Cardiac ventricle fibroblast (primary cell): ENCODE measurements at places on chromosomes 6 and 20. TPM values are rescaled to one million over a fixed set of nuclear protein-coding genes. Genes with fewer than 3 reads are reported as not detected.

Gene PRDM13
- total RNA-seq, result not detected in 2 replicates

Gene TREM2
- total RNA-seq, result not detected in 2 replicates

Gene SNAI1
- total RNA-seq, result 3.7 and 5.1 TPM in 2 replicates

Gene SUMO4
- 0.19 and 0.29 TPM in 2 replicates for total RNA-seq

Gene PHACTR1
- total RNA-seq, result 1.9 and 3.9 TPM in 2 replicates

Gene HTR1B
- not detected in 2 replicates for total RNA-seq

Gene CCN6
- not detected in 2 replicates for total RNA-seq

Gene ADTRP
- total RNA-seq, result not detected in 2 replicates

Gene GJA10
- total RNA-seq, result not detected in 2 replicates

Gene DNAJC5
- 33.3 and 34.3 TPM in 2 replicates for total RNA-seq

Gene ANKRD66
- not detected in 2 replicates for total RNA-seq

Gene WFDC5
- total RNA-seq, result not detected in 2 replicates

Gene FNDC11
- 0.05 and 0.12 TPM in 2 replicates for total RNA-seq

Gene CDYL
- 18.0 and 21.0 TPM in 2 replicates for total RNA-seq

Gene C6orf58
- 0.15 TPM in 1 of 2 replicates, not detected in the other for total RNA-seq

Gene HACE1
- 7.7 and 9.5 TPM in 2 replicates for total RNA-seq

Gene CRISP3
- not detected in 2 replicates for total RNA-seq

Gene FAM83C
- not detected in 2 replicates for total RNA-seq

Gene EEF1A2
- total RNA-seq, result not detected in 2 replicates

Gene ATP6V1G2
- 0.25 and 2.1 TPM in 2 replicates for total RNA-seq

Gene EGFL8
- total RNA-seq, result 0.12 and 0.29 TPM in 2 replicates

Gene ENPP1
- 1.2 and 1.7 TPM in 2 replicates for total RNA-seq

Gene ZNF831
- not detected in 2 replicates for total RNA-seq

Gene TNNC2
- total RNA-seq, result 1.9 TPM in 1 of 2 replicates, not detected in the other

Gene FRK
- total RNA-seq, result 1.4 and 1.8 TPM in 2 replicates

Gene BMP7
- not detected in 2 replicates for total RNA-seq

Gene SSR1
- 118 and 150 TPM in 2 replicates for total RNA-seq

Gene LY6G6D
- total RNA-seq, result not detected in 2 replicates

Gene SIRPB1
- total RNA-seq, result 1.5 and 1.7 TPM in 2 replicates

Gene STMND1
- total RNA-seq, result not detected in 2 replicates

Gene REM1
- 0.44 and 1.2 TPM in 2 replicates for total RNA-seq

Gene IRF4
- not detected in 2 replicates for total RNA-seq

Gene BTNL2
- total RNA-seq, result not detected in 2 replicates

Gene HLA-DQB1
- total RNA-seq, result not detected in 2 replicates

Gene SYTL3
- total RNA-seq, result 0.15 and 0.37 TPM in 2 replicates

Gene ELOVL4
- 2.2 and 2.7 TPM in 2 replicates for total RNA-seq

Gene KIFC1
- 1.3 and 5.0 TPM in 2 replicates for total RNA-seq

Gene CHRNA4
- total RNA-seq, result 0.05 TPM in 1 of 2 replicates, not detected in the other

Gene GABBR1
- 14.2 and 15.1 TPM in 2 replicates for total RNA-seq

Gene SRSF12
- 0.24 and 0.62 TPM in 2 replicates for total RNA-seq
